ENCODE measurements at places on chromosomes 3 and 15.

- no peaks in the 10 kb centered on the region for H3K27me3 ChIP-seq
- H3K4me3 ChIP-seq: no peak overlapping the region
- H3K27ac ChIP-seq: no peak overlapping the region
- H3K36me3 ChIP-seq: no peaks in the 10 kb centered on the region
Measured at GRCh38 chr3:14598143-14598569, 53.4 kb upstream of the CCDC174 start.

DNA sequence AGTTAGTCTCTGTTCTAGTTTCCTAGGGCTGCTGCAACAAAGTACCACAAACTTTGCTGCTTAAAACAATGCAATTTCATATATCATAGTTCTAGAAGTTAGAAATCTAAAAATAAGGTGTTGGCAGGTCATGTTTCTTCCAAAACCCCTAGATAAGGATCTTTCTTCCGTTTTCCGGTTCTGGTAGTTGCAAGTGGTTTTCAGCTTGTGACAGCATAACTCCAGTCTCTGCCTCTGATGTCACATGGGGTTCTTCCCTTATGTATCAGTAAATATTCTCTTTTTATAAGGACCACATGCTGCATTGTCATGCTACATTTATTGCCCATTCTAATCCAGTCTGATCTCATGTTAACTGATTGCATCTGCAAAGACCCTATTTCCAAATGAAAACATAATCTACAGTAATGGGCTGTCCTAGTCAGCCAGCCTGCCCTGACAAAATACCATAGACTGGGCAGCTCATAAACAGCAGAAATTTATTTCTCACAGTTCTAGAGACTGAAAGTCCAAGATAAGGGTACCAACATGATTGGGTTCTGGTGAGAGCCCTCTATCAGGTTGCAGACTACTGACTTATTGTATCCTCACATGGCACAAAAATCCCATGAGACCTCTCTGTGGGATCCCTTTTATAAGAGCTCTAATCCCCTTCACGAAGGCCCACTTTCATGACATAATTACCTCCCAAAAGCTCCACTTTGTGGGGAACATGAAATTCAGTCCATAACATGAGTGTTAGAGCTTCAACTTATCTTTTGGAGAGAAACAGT, 642.0 kb upstream of the NAALADL2 start:
- H3K4me1 ChIP-seq: no peaks in the 10 kb centered on the region
- DNase-seq: no peak
- no peaks in the 10 kb centered on the region for H3K27me3 ChIP-seq
- no peaks in the 10 kb centered on the region for H3K36me3 ChIP-seq
- no peak overlapping the region for H3K27ac ChIP-seq

- H3K27ac ChIP-seq: no peak overlapping the region
- no peaks in the 10 kb centered on the region for H3K36me3 ChIP-seq
- H3K4me3 ChIP-seq: no peak overlapping the region
Measured at GRCh38 chr15:45829336-45830153, 194.7 kb downstream of the SQOR start.

- DNase-seq: no peak
- no peaks in the 10 kb centered on the region for H3K36me3 ChIP-seq
- no peaks in the 10 kb centered on the region for H3K4me1 ChIP-seq
- no peaks in the 10 kb centered on the region for H3K27me3 ChIP-seq
- H3K4me3 ChIP-seq: no peak overlapping the region
Measured at GRCh38 chr15:83733691-83734090, 79.8 kb downstream of the ADAMTSL3 start.

DNA sequence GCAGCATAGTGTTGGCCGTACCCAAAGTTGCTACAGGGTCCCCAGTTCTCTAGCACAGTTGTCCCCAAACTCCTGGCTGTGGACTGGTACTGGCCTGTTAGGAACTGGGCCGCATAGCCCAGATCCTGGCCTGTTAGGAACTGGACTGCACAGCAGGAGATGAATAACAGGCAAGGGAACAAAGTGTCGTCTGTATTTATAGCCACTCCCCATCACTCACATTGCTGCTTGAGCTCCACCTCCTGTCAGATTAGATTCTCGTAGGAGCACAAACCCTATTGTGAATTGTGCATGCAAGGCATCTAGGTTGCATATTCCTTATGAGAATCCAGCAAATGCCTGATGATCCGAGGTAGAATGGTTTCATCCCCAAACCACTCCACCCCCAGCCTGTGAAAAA, 604.0 kb upstream of the LMCD1 start:
- no peak overlapping the region for H3K27ac ChIP-seq
- DNase-seq: no peak
- H3K4me1 ChIP-seq: no peaks in the 10 kb centered on the region
- no peaks in the 10 kb centered on the region for H3K27me3 ChIP-seq
- H3K4me3 ChIP-seq: no peak overlapping the region
- no peaks in the 10 kb centered on the region for H3K36me3 ChIP-seq

DNA sequence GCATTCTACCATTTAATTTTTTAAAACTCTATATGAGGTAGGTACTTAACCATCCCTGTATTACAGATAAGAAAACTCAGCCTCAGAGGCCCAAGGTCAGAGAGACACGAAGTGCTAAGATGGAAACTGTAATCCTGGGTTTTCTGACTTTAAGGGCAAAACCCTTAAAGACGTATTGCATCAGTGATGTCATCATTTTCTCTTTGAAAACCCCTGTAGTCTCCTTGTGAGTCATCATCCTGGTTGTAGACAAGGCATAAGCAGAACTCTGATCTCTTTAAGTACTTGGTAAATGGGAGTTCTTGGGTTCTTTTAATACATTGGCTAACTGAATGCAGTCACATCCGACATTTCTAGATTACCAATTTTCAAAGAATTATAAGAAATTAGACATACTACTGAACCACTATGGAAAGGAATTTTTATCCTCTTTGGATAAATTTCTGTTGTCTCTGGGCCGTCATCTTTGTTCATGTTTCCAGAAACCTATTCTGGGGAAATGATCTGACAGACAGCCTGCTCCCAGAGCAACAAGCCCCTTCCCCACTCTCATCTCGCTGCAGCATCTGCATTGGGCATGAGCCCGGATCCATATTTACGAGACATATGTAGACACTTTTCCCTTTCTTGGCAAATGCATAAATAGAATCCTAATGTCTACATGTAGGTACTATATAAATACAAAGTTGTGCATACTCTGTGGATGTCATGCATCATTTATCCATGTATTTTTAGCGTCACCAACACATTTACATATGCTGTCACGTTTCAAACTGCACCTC, 48.7 kb upstream of the MDFIC2 start:
- no peaks in the 10 kb centered on the region for H3K36me3 ChIP-seq
- H3K4me1 ChIP-seq: no peaks in the 10 kb centered on the region
- DNase-seq: no peak
- H3K27me3 ChIP-seq: no peaks in the 10 kb centered on the region
- no peak overlapping the region for H3K4me3 ChIP-seq
- no peak overlapping the region for H3K27ac ChIP-seq

GRCh38 chr3:121545049-121545573, 677 bp downstream of the POLQ start:
- H3K4me3 ChIP-seq: peak overlapping the region; percentile 66
- H3K27me3 ChIP-seq: no peaks in the 10 kb centered on the region
- H3K27ac ChIP-seq: no peak overlapping the region

- H3K4me1 ChIP-seq: no peaks in the 10 kb centered on the region
- H3K4me3 ChIP-seq: no peak overlapping the region
- no peak for DNase-seq
- H3K27me3 ChIP-seq: no peaks in the 10 kb centered on the region
Measured at GRCh38 chr15:73087098-73087497, 34.8 kb downstream of the NEO1 start.

Measured in B cell (primary cell).